ENCODE measurements at places on chromosomes 3 and 15.
A peak's percentile ranks its signal among the peaks of the same experiment; 100 is the strongest.

- no peak for DNase-seq
Observed at GRCh38 chr15:29952225-29952624, 130.0 kb upstream of the TJP1 start.

DNA sequence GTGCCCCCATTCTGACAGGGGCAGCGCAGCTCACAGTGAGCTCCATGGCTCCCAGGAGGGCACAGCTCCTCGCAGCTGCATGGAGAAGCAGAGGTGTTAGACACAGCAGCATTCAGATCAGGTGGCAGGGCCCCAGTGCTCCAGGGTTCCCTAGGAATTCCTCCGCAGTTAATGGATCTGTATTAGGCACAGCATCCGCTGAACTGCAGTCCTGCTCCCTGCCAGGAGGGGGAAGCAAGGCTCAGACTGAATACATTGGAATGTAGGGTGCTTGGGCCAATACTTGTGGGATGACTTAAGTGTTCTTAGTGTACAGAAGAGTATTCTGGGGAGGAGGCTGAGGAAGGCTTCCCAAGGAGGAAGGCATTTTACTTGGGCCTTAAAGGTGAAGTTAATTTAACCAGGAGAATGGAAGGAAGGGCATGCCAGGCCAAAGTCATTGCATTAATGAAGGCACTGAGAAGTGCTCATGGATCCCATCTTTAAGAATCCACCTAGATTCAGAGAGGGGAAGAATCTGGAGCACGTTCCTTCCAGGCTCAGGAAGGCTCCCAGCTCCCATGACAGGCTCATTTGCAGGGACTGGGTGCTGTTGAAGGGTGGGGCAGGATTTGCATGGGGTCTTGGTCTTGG, 111.6 kb downstream of the RAB11A start:
- peak; percentile 54 for DNase-seq

- DNase-seq = no peak
Observed at GRCh38 chr15:41971895-41972252, 483 bp downstream of the EHD4 start.

DNA sequence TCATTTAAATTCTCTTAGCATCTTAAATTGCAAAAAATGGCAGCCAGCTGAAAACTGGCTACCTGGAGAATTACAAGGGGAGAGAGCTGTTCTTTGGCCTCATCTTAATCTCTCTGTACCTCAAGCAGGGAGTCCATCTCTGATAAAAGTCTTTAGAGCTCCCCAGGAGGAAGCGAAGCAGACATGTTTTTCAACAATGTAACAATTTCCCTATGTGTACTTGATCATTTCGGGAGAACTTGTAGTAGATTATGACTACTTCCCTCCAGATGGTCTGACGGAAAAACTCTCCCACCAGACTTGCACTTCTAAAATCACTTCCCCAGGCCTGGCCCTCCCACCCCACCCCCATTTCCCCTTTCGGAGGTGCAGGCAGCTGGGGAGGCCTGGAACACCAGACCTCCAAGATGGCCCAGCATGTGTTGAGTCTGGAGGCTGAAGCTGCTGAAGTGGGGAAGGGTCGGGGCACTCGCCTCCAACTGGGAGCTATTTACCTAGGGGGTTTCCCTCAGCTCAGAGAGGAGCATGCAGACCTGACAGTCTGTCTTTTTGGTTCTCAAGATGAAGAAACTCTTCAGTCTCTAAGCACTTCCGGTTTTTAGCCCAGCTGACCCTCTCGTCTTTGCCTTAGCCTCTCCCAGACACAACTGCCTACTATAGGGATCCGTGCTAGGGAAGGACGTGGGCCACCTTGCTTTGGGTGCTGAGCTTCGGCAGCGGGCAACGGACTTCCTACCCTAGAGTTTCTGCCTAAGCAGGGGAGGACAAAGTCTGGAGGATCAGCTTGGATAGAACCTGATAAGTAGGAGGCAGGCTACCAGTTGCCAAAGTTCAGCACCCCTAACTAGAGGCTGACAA, 164.0 kb upstream of the TBL1XR1 start:
- DNase-seq = no peak

DNA sequence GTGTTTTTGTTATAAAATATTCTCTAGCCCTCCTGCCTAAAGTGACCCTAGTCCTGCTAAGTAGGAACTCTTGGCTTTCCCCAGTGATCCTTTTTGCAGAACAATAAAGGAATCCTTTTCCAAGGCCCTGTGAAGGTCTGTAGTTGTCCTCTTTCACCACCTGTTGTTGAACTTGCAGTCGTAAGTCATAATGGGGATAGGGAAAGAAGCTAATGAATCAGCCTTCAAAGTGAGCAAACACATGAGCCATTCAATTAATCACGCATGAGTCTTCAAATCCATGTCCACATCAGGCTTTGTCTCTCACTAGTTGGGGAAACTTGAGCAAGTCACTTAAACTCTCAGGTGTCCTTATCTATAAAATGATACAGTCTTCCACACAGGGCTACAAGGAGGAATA, 27.6 kb downstream of the ZNF860 start:
- DNase-seq = no peak

DNA sequence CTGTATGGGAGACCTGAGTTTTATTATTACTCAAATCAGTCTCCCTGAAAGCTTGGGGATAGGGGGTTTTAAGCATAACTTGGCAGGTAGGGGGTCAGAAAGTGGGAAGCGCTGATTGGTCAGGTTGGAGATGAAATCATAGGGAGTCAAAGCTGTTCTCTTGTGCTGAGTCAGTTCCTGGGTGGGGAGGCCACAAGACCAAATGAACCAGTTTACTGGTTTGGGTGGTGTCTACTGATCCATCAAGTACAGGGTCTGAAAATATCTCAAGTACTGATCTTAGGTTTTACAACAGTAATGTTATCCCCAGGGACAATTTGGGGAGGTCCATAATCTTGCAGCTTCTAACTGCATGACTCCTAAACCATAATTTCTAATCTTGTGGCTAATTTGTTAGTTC, 17.8 kb upstream of the IQCF6 start:
- no peak for DNase-seq

Data from SW480 (cell line).